Activated CD4-positive, alpha-beta T cell treated with anti-CD3 and anti-CD28 coated beads, Interleukin-2, Interleukin-4, amounts not matched to agents 100 ng/mL and 50 ng/mL, durations not matched to agents 16 hours and 8 hours (primary cell): ENCODE measurements at places on chromosomes 12 and 14.

- no peak for DNase-seq
These were observed 78.3 kb upstream of the METAP2 start for GRCh38 chr12:95395696-95396095.

- DNase-seq: no peak
These were observed 62.4 kb downstream of the PRKAB1 start for GRCh38 chr12:119730381-119730780.

- no peak for DNase-seq
These were observed 15.6 kb downstream of the ZBTB42 start for GRCh38 chr14:104816616-104816884.

GRCh38 chr14:100317912-100318808 is 5.0 kb upstream of the SLC25A47 start:
- peak; percentile 70 for DNase-seq

- peak; percentile 35 for DNase-seq
These were observed 1356.9 kb downstream of the TMEM121 start for GRCh38 chr14:106883218-106883692.
